B cell (primary cell): ENCODE measurements at places on chromosomes 6 and 20.

DNA sequence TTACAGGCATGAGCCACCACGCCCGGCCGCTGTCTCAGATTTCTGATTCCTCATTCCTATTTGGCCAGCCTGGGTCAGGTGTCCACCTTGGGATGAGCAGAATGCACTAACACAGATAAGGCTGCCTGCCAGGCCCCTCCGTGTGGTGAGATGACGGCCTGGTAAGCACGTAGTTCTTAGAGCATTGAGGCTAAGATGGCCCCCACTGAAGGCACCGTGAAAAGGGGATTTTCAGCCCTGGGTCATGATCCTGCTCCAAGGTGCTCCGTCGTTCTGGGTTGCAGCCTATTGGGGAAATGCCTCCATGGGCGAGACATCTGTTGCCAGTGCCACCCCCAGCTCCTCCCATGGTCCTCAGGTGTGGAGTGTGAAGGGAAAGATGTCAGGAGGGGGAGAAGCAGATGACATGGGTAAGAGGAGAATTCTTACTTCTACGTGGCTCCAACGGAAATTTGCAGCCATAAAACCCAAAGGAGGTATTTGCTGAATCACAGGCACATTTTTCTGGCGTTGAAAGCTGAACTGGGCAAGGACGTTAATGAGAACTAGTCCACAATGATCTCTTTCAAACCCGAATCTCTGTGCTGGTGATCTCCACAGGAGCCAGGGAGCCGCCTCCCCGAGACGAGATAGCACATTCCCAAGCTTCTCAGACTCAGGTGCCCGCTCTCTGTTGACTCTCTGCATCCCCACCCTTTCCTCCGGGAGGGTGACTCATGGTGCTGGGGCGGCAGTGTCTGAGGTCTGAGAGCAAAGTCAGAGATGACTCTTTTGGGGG, 34.0 kb upstream of the BMP6 start:
- no peak for DNase-seq

- no peak for DNase-seq
Observed at GRCh38 chr6:3669916-3670315, 81.6 kb downstream of the PXDC1 start.

DNA sequence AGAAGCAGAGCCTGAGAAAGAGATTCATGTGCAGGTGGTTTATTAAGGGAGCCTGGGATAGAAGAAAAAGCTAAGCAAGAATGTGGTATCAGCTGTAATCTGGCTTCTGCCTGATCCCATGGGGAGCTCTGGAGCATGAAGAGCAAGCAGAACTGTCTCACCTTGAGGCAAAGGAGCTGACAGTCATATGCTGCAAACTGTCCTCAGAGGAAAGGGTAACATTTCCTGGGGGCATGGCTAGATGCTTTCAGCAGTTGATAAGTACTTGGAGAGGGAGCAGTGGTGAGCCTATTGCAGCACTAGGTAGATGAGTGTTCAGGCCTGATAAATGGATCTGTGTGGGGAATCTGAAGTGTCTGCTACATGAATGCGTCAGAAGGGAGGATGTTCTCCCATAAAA, 621.5 kb upstream of the BTBD3 start:
- DNase-seq: no peak

DNA sequence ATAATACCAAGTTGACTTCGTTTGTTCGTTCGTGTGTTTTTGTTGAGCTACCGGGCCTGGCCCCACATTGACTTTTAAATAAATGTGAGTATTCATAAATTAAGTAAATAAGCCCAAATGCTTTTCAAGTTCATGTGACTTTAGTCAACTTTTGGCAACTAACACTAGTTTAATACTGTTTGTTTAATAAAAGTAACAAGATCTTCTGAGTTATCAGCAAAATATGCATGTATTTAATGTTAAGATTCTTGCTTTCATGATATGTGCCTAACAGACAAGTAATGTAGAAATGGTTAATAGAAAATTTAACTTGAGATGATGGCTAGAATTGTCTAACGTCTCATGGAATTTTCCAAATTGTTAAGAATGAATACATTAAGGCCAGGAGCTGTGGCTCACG, 38.7 kb upstream of the ECI2 start:
- no peak for DNase-seq

DNA sequence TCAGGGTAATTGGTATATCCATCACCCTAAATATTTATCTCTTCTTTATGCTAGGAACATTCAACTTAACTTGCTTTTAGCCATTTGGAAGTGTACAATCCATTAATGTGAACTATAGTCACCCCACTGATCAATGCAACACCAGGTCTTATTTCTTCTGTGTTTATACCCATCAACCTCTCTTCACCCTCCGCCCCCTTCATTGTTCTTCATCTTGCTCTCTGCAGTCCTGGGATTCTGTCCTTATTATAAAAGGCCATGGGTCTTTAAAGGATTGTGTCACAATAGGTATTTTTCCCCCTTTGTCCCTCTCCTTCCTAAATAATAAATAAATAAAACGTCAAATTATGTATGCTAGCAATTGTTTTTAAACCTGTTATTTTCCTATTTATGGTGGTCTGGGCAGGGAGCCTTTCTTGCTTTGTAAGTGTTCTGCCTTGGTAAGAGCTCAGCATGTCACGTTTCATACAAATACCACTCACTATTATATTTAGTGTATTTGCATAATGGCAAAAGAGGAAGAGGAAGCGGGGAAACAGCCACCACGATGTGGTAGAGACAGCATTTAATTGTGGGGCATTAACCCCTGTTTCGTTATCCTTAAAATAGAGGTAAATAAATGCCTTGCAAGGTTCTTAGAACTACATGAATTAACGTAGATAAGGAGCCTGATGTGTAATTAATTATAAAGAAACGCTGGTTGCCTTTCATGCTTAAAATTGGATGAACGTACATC, 1.9 kb downstream of the ABRACL start:
- peak; percentile 83 for DNase-seq

DNA sequence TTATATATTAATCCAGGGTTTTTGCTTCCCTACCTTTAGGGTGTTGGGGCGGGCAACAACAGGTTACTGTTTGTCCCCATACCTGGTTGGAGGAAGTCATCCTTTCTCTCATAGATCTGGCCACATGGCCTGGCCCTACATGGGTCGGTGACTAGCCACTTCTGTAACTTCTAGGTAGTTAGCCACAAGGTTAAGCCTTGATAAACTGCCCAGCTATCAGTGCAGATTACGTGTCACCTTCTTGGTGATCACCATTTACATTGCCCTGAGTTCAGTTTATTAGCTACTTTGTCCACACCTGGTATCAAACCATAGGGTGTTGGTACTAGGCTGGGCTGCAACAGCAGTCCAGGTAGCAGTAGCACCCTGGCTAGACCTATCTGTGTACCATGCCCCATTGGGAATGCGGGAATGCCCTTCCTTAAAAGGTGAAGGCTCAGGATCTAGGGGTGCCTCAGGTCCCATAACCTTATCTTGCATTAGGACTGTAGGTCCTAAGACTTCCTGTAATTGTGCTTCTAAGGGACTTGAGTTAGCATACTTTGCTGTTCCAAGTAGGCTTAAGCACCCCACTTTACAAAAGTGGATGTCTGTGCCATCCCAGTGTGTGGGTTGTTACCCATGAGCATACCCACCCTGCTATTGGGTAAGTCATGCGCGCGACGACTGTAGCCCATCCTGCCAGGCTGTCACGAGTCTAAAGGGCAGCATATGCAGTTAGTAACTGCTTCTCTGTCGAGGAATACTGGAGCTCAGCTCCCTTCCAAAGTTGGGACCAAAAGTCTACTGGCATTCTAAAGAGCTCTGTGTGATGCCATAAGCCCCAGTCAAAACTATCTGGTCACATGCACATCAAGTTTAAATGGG, 5.2 kb downstream of the ZKSCAN3 start:
- DNase-seq: no peak

- DNase-seq: no peak
Observed at GRCh38 chr6:168093071-168093505, 14.1 kb upstream of the FRMD1 start.

DNA sequence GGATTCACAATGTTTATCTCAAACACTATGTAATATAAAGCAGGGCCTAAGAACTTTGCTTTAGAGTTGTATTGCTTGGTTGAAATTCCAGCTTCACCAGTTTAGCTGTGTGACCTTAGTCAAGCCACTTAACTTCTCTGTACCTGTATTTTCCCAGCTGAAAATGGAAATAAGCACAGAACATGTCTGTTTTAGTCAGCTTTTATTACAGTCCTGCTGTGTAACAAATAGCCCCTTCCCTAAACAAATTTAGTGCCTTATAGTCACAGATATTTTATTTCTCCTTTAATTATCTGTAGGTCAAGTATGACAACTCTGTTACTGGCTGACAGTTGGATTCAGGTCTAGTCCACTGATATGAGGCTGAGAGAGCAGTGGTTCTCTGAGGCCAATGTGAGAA, 56.0 kb upstream of the JAG1 start:
- DNase-seq: no peak

- no peak for DNase-seq
Observed at GRCh38 chr6:112269114-112269513, 14.7 kb upstream of the LAMA4 start.

DNA sequence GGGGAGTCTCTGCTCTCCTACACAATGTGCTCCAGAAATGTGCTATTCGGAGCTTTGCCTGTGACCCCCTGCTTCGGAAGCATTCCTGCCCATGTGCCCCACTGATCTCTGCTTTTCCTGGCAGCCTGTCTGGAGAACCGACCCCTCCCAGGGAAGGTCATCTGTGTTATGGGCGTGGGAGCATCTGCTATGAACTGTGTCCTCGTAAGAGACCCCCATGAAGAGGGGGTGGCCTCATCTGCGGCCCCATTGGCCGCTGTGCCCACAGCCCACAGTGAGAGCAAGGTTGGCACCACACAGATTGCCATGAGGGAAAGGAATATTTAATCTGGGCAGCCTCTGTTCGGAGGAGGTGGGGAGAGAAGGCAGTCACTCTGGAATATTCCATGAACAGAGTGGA, 32.7 kb upstream of the IRF4 start:
- DNase-seq: no peak
